Stimulated activated CD8-positive, alpha-beta memory T cell treated with anti-CD3 and anti-CD28 coated beads, Interleukin-7, amount 100 ng/mL, for 1 hour (primary cell): ENCODE measurements at places on chromosomes 2 and 18.

DNA sequence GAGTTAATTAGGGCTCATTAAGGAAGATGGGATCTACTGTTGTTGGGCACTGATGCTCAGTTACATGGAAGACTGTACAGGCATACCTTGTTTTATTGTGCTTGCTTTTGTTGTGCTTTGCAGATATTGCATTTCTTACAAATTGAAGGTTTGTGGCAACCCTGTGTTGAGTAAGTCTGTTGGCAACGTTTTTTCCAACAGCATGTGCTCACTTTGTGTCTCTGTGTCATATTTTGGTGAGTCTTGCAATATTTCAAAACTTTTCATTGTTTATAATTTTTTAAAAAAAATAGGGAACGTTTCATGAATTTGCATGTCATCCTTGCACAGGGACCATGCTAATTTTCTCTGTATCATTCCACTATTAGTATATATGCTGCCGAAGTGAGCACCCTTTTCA is 15.6 kb downstream of the PHLPP1 start:
- no peak for DNase-seq

DNA sequence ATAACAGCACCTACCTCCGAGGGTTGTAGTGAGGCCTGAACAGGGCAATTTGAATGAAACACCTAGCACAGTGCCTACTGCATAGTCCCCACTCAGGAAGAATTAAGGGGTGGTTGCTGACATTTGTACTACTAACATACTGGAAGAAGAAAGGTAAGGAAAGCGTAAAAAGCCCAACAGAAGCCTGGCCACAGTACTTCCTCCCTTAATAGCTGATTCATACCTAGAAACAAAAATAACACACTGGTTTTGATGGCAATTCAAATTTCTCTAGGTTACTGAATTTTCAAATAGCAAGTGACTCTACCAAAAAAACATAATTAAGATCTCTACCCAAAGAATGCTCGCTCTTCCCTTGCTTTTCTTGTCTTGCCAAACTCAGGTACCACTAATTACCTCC is 16.2 kb downstream of the SUCLG1 start:
- DNase-seq: no peak

- DNase-seq: no peak
Observed at GRCh38 chr2:84925336-84925723, 19.9 kb downstream of the TMSB10 start.

- no peak for DNase-seq
Observed at GRCh38 chr18:22844190-22844589, 88.9 kb upstream of the RBBP8 start.

DNA sequence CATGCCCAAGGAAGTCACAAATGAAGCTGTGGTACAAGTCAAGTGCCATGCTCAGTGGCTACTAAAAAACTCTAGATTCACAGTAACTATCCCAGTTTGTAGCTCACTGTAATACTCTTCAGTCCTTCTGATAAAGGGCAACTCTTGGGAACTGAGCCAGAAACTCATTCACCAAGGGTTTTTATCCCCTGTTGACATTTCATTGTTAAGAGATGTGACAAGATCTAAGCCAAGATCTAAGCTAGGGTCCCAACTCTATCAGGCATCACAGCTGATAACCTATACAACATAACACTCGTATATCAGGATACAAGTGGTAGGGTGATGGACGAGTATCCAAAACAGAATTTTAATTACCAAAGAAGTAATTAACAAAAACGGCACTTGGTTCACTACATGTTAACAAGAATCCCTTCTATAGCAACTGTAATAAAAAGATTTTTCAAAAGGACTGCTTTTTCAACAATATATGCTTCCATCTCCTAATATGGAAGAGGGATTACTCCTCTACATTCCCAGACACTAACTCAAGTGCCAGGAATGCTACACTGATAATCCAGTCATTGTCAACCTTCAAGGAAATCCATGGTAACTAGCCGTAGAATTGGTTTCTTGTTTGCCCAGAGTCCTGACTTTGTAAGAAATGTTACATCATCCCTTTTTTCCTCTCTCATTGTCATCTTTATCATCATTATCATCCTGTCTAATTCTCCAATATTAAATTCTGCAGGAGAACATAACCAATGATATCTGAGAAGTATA is 111.7 kb downstream of the CDH2 start:
- DNase-seq: no peak

- no peak for DNase-seq
Observed at GRCh38 chr18:56888978-56889377, 237.8 kb downstream of the WDR7 start.

GRCh38 chr18:41933778-41934177 is 21.3 kb upstream of the PIK3C3 start:
- DNase-seq: no peak

DNA sequence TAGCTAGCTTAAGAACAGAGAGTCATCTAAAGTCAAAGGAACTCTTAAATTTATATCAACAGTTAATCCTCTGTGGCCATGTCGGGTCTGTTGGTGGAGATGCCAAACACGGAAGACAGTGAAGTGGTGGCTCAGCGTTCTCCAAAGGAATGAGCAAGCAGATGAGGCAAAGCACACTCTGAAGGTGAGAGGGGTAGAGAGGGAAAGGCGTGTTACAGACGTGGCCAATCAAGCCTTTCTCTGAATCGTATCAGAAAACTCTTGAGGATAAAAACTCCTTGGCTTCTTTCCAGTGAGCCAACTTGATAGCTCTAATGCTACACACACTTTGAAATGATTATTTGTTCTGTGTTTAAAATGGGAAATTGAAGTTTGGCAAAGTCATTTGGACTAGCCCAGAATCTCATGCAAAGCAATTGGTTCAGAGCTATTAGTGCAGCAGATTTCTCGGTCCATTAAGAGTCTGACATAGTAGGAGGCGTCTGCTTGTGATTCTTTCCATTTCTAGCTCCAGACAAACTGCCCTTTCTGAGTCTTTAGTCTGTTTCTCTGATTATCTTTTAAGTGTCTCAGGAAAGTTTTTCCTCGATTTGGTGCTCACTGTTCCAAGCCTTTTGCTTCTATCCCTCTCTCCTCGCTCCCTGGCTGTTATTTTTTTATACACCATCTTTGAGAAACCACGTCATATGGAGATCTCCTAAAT is 57.5 kb upstream of the CPO start:
- no peak for DNase-seq

DNA sequence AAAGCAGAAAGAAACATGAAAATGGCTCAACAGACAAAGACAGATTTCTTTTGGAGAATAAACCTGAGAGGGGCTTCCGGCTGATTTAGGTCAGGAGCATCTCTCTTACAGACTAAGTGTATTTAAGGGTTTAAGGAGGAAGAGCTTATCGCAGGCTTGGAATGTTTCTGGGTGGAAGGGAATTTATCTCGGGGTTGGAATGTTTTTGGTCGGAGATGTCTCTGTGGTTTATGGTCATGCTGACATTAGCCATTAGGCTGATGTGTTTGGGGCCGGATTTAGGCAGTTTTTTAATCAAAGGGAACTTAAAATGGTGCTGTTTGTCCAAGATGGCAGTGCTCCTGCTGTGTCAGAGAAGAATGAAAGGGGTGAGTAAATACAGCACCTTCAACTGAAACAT is 14.4 kb upstream of the PSMA8 start:
- no peak for DNase-seq

- no peak for DNase-seq
Observed at GRCh38 chr2:36534275-36534799, 63.6 kb downstream of the FEZ2 start.

DNA sequence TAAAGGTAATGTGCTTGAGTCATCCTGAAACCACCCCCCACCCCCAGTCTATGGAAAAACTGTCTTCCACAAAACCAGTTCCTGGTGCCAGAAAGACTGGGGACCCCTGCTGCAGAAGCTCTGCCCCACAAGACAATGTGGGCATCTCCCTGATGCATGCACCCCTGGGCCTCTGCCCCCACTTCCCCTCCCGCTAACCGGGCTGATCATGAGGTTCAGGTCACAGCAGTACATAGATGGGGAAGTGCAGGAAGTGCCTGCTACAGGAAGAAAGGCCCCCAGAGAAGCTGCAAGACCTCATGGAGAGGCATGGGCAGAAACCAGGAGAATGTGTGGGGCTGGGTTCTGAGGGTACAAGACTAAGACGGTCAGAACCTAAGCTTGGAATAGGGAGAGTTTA is 243.4 kb upstream of the ID2 start:
- DNase-seq: no peak

DNA sequence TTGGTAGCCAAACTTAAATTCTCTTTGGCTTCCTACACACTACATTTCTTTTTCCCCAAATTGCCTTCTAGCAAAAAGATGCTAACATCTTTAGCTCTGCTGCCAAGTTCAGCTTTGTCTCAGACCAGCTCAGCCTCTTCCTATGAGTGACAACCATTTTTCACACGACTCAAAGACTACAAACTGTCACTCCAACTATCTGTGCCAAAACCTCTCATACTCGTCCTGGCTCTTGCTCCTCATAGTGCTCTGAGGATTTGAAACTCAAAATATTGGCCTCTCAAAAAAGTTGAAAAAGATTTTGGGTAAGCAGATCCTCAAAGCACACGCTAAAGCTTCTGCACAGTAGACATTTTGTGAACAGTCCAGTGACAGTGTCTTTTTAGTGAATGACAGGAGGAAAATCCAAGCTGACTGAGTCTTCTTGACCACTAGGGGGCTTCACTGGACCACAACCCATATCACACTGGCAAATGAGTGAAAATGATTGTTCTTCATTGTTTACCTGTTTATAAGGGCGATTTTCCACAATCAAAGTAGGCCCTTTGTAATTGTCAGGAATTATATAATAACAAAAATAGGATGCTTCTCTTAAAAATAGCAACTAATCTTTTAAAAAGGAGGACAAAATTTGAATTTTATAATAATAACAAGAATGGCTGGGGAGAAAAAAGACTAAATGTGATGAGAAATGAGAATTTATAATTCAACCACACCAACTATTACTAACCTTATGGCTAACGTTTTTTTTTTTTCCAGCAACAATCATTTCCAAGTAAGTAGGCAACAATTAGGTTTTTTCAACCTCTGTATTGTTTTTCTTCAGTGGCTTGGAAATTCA is 85.5 kb upstream of the PGAP1 start:
- DNase-seq: no peak

GRCh38 chr18:72197591-72197990 is 346.6 kb downstream of the CBLN2 start:
- no peak for DNase-seq

DNA sequence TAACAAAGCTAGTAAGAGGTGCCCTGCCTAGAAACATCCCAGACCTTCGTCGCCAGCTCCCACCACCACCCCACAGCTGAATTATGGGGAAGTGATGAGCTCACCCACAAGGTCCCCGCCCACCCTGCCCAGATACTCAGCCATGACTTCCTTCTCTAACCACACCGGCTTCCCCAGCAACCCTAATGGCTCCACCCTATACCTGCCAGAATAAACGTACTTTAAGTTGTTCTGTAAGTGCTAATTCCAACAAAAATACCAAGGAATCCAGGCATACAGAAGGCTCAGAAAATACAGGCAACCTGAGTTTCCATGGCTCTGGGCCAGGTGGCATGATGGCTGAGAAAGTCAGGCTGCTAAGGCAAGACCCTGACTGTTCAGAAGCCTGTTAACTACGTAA is 39.1 kb downstream of the TMEM163 start:
- no peak for DNase-seq

DNA sequence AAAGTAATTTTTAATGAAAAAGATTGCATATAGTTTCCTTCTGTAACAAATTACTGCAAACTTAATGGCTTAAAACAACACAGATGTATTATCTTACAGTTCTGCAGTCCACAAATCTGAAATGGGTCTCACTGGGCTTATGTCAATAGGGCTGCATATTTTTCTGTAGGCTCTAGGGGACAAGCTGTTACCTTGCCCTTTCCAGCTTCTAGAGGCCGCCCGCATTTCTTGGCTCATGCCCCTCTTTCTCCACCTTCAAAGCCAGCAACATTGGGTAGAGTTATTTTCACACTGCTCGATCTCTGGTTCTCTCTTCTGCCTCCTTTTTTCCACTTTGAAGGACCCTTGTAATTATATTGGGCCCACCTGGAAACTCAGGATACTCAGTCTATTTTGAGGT is 16.7 kb downstream of the COPS8 start:
- DNase-seq: no peak

GRCh38 chr18:49631146-49631866 is 69.4 kb downstream of the LIPG start:
- DNase-seq: no peak
